ENCODE measurements at places on chromosomes 13 and 19. TPM values are rescaled to one million over a fixed set of nuclear protein-coding genes. Genes with fewer than 3 reads are reported as not detected.

Gene WDR87
- not detected for total RNA-seq

Gene ZNF234
- total RNA-seq, result 1.8 TPM

Gene AXL
- 161 TPM for total RNA-seq

Gene BSPH1
- total RNA-seq, result not detected

Gene LILRA5
- total RNA-seq, result not detected

Gene KIR3DL1
- not detected for total RNA-seq

Gene SPINT2
- 353 TPM for total RNA-seq

Gene FLT1
- total RNA-seq, result not detected

Gene DNAJC15
- total RNA-seq, result not detected

Gene GNA15
- not detected for total RNA-seq

Gene ZNF723
- total RNA-seq, result not detected

Gene RNF17
- not detected for total RNA-seq

Gene RNF225
- total RNA-seq, result 0.13 TPM

Gene VSIG10L
- total RNA-seq, result 8.9 TPM

Gene SELENOV
- not detected for total RNA-seq

Gene PCDH9
- total RNA-seq, result 7.8 TPM

Gene SACS
- total RNA-seq, result 11.0 TPM

Gene ZNF823
- 3.1 TPM for total RNA-seq

Gene LEUTX
- not detected for total RNA-seq

Gene NR2C2AP
- 34.5 TPM for total RNA-seq

Gene CGB5
- 1.0 TPM for total RNA-seq

Gene FRY
- total RNA-seq, result 0.02 TPM

Gene PDX1
- total RNA-seq, result 0.07 TPM

Gene LILRB1
- not detected for total RNA-seq

Gene LRRC4B
- total RNA-seq, result 0.85 TPM

Gene TEKTIP1
- total RNA-seq, result not detected

Gene LILRA6
- total RNA-seq, result not detected

Gene GRIK5
- total RNA-seq, result 0.50 TPM

Gene PNMA8B
- not detected for total RNA-seq

All from A549 treated with DMSO at 1 μM for 4 hours (cell line).